CD8-positive, alpha-beta memory T cell (primary cell): ENCODE measurements at places on chromosomes 3 and 15. TPM values are rescaled to one million over a fixed set of nuclear protein-coding genes. Genes with fewer than 3 reads are reported as not detected.

- H3K27ac ChIP-seq, result no peak overlapping the region
- no peak for DNase-seq
- H3K27me3 ChIP-seq, result no peaks in the 10 kb centered on the region
- no peaks in the 10 kb centered on the region for H3K4me1 ChIP-seq
- H3K4me3 ChIP-seq, result no peak overlapping the region
Measured at GRCh38 chr3:146594843-146595482, 10.2 kb downstream of the PLSCR5 start.

FOXL2 gene
- polyA plus RNA-seq, result not detected

DNA sequence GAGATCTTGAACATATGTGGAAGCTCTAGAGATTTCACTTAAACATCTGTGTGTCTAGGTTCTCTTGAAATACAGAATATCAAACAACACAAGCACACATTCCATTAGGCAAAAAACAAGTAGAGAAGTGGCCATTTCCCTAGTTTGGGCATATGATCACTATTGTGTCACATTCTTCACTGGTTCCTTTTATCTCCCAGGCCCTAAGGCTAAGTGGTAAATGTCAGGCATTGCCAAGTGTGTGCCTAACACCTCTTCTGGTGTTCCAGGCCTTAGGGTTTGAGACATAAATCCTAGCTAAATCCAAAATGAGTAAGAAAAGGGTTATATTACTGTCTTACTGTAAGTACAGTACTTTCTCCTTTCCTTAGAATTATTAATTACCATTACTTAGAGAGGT is 880.1 kb downstream of the PDCD6IP start:
- no peak for DNase-seq
- H3K27ac ChIP-seq, result no peak overlapping the region
- no peaks in the 10 kb centered on the region for H3K36me3 ChIP-seq
- no peaks in the 10 kb centered on the region for H3K4me1 ChIP-seq
- H3K27me3 ChIP-seq, result no peaks in the 10 kb centered on the region

DNA sequence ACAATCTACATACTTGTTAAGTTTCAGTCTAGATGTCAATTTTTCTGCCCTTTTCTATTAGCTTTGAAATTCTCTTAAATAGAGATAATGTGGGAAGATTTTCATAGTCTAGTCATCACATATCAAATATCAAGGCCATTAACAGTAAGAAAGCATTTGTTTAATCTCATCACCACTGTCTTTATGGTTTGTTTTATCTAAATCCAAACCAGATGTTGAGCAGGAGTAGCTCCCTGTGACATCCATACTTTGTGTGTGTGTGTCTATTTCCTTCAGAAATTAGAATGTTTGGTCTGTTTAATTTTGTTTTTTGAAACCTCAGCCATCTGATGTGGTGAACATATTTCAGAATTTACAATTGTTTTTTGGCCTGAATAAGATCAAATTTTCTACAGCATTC is 23.1 kb upstream of the GOLGA8B start:
- H3K27ac ChIP-seq, result no peak overlapping the region
- H3K4me1 ChIP-seq, result peaks cover 4% of the 10 kb centered on the region
- peaks cover 3% of the 10 kb centered on the region for H3K27me3 ChIP-seq
- no peak overlapping the region for H3K4me3 ChIP-seq
- no peak for DNase-seq

GATA2 gene
- not detected for polyA plus RNA-seq

GRCh38 chr3:171980578-171981270 is 58.7 kb upstream of the FNDC3B start:
- no peaks in the 10 kb centered on the region for H3K27me3 ChIP-seq
- H3K27ac ChIP-seq, result no peak overlapping the region
- no peak overlapping the region for H3K4me3 ChIP-seq
- H3K4me1 ChIP-seq, result peaks cover 11% of the 10 kb centered on the region
- H3K36me3 ChIP-seq, result no peaks in the 10 kb centered on the region

DNA sequence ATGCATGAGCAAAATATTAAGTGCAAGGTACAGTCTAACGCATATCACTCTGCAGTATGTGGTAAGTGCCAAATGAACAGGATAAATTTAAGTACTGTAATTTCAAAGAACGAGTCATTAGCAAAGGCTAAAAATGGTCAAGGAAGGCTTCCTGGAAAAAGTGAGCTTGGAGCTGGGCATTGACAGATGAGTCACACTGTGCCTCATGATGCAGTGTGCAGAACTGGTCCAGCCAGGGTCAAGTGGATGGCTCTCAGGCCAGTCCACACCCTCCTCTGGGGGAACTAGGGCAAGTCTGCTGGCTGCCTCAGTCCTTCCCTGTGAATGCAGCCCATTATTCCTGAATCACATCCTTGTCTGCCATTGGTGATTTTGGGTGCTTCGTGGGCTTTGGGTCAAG is 76.3 kb downstream of the CACNA1D start:
- H3K36me3 ChIP-seq, result no peaks in the 10 kb centered on the region
- H3K4me3 ChIP-seq, result no peak overlapping the region
- DNase-seq, result no peak
- no peaks in the 10 kb centered on the region for H3K27me3 ChIP-seq
- H3K4me1 ChIP-seq, result no peaks in the 10 kb centered on the region
- no peak overlapping the region for H3K27ac ChIP-seq

- no peak overlapping the region for H3K27ac ChIP-seq
- no peak overlapping the region for H3K4me3 ChIP-seq
- H3K36me3 ChIP-seq, result no peaks in the 10 kb centered on the region
- DNase-seq, result no peak
Measured at GRCh38 chr3:59069838-59070237, 20.0 kb upstream of the CFAP20DC start.

CYP1A2 gene
- not detected for polyA plus RNA-seq

DNA sequence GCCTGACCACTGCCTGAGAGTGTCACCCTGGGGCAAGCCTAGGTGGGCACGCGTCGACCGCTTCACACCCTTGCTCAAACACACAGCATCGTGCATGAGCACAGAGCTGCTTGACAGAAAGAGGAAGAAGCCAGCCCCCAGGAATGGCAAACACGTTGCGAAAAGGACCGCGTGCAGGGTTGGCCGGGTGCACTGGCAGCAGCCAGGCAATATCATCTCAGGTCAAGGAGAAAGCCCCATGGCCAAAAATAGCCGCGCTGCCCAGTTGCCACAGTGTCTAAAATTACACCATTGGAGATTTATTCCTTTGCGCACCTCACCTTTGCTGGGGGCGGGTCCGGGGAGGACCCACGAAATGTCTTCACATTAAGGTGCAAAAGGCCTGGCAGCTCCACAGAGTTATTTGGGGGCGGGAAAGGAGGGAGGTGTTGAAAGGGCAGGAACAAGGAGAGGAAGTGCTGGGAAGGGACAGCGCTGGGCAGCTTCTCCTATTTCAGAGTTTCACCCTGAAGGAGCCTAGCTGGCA is 44.7 kb upstream of the NR2F2 start:
- no peaks in the 10 kb centered on the region for H3K27me3 ChIP-seq
- H3K36me3 ChIP-seq, result no peaks in the 10 kb centered on the region
- no peak overlapping the region for H3K27ac ChIP-seq
- H3K4me1 ChIP-seq, result no peaks in the 10 kb centered on the region
- H3K4me3 ChIP-seq, result no peak overlapping the region

DNA sequence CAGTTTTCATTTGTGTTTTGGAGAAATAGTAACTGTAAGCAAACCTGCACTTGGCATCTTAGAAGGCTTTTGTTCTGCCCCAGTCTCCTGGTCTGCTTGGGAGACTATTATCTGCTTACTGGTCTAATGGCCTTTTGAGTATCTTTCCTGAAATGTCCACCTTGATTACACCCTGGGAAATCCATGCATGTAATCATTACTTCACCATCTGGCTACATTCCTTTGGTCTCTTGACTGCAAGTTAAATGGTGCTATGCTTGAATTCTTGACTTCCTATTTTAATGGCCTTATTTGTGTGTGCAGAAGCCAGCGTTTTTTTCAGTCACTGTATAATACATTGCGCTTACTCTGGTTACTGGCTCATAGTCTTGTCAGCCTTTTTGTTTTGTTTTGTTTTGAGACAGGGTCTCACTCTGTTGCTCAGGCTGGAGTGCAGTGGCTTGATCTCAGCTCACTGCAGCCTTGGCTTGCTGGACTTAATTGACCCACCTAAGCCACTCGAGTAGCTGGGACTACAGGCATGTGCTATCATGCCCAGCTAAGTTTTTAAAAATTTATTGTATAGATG is 30.0 kb downstream of the CHD2 start:
- no peaks in the 10 kb centered on the region for H3K27me3 ChIP-seq
- no peak overlapping the region for H3K4me3 ChIP-seq
- no peak for DNase-seq
- peaks cover 80% of the 10 kb centered on the region for H3K36me3 ChIP-seq
- H3K4me1 ChIP-seq, result peaks cover 11% of the 10 kb centered on the region
- no peak overlapping the region for H3K27ac ChIP-seq

GRCh38 chr3:171838218-171838720 is 4.9 kb upstream of the TMEM212 start:
- H3K27me3 ChIP-seq, result no peaks in the 10 kb centered on the region
- H3K36me3 ChIP-seq, result no peaks in the 10 kb centered on the region
- H3K4me3 ChIP-seq, result no peak overlapping the region
- H3K27ac ChIP-seq, result no peak overlapping the region
- no peaks in the 10 kb centered on the region for H3K4me1 ChIP-seq

FAM81A gene
- not detected for polyA plus RNA-seq

- H3K27ac ChIP-seq, result no peak overlapping the region
- DNase-seq, result no peak
- H3K4me3 ChIP-seq, result no peak overlapping the region
- H3K36me3 ChIP-seq, result peaks cover 6% of the 10 kb centered on the region
- H3K27me3 ChIP-seq, result no peaks in the 10 kb centered on the region
- H3K4me1 ChIP-seq, result no peaks in the 10 kb centered on the region
Measured at GRCh38 chr3:171116365-171116764, 89.8 kb upstream of the SLC2A2 start.

GRCh38 chr3:48595075-48595525 is at the start of gene COL7A1:
COL7A1 (minus strand) TSS chr3:48595329; CDS start chr3:48595159, 170 bp downstream.
- H3K27me3 ChIP-seq, result no peaks in the 10 kb centered on the region
- H3K4me3 ChIP-seq, result no peak within 1 kb of the TSS
- no peak within 1 kb of the TSS for H3K27ac ChIP-seq
- H3K36me3 ChIP-seq, result peaks cover 11% of the 10 kb centered on the region
- H3K4me1 ChIP-seq, result no peaks in the 10 kb centered on the region

- no peaks in the 10 kb centered on the region for H3K4me1 ChIP-seq
- no peak overlapping the region for H3K4me3 ChIP-seq
- DNase-seq, result no peak
- no peaks in the 10 kb centered on the region for H3K27me3 ChIP-seq
Measured at GRCh38 chr15:34354286-34354685, 11.2 kb downstream of the NUTM1 start.

GRCh38 chr3:161049683-161050248 is 55.4 kb downstream of the B3GALNT1 start:
- no peaks in the 10 kb centered on the region for H3K4me1 ChIP-seq
- H3K27me3 ChIP-seq, result no peaks in the 10 kb centered on the region
- no peak for DNase-seq
- H3K27ac ChIP-seq, result no peak overlapping the region
- H3K4me3 ChIP-seq, result no peak overlapping the region
